ENCODE measurements at places on chromosomes 5 and 9. TPM values are rescaled to one million over a fixed set of nuclear protein-coding genes. Genes with fewer than 3 reads are reported as not detected.

DNA sequence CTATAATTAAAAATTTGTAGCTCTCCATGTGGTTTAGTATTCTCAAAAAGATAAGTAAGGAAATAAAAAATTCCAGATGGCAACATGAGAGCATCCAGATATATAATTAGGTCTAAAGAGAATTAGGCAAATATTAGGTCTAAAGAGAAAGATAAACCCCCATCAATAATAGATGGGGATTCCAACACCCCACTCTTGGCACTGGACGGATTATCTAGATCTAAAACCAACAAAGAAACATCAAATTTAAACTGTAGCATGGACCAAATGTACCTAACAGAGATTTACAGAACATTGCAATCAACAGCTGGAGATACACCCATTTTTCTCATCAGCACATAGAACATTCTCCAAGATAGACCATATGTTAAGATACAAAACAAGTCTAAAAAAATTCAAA is 31.6 kb downstream of the RGMB start:
- no peak overlapping the region for H3K27ac ChIP-seq
- no peak overlapping the region for H3K4me3 ChIP-seq
- H3K4me1 ChIP-seq, result no peaks in the 10 kb centered on the region
- no peak for DNase-seq
- H3K27me3 ChIP-seq, result no peaks in the 10 kb centered on the region
- no peaks in the 10 kb centered on the region for H3K36me3 ChIP-seq

DNA sequence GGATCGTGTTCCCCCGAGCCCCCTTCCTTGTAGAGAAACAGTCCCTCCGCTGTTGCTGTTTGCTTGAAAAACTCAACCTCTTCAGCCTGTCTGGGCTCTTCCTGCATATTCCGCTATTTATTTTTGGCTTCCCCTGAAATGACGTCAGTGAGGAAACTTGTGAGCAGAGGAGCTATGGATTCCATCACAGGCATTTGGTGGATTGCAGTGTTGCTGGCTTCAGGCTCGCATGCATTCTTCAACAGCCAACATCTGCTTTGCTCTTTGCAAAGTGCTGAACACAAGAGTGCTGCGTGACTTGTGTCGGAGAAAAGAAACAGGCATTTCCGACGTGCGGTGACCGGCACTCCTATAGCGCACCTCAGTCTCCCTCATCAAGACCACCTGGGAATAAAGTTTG is 232.7 kb downstream of the RFK start:
- H3K27me3 ChIP-seq, result no peaks in the 10 kb centered on the region
- H3K4me3 ChIP-seq, result no peak overlapping the region
- no peaks in the 10 kb centered on the region for H3K4me1 ChIP-seq
- no peak overlapping the region for H3K27ac ChIP-seq

DNA sequence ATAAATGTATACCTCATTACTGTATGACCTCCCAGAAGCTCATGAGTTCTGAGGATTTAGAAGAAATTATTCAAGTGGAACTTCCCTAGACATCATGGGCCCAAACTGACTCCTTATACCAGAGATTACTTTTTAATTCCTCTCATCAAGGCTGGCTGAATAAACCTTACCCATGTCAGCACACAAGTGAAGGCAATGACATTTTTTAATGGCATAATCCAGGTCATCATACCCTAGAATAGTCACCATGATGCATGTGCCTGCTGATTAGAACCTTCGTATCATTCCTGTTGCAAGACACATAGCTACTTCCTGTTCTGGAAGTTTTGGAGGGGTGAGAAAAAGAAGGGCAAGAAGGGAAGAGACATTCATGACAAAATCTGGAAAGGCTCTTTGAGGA is 49.8 kb upstream of the IFNK start:
- DNase-seq, result no peak
- no peak overlapping the region for H3K4me3 ChIP-seq
- H3K4me1 ChIP-seq, result no peaks in the 10 kb centered on the region
- H3K27ac ChIP-seq, result no peak overlapping the region
- H3K36me3 ChIP-seq, result no peaks in the 10 kb centered on the region

Gene F2RL2
- 0.10 TPM for total RNA-seq

Gene CHMP5
- total RNA-seq, result 60.3 TPM

Gene ZNF366
- 0.45 TPM for total RNA-seq

Measured in colonic mucosa (tissue), 4 donors.